ENCODE measurements at places on chromosomes 16 and 17.

DNA sequence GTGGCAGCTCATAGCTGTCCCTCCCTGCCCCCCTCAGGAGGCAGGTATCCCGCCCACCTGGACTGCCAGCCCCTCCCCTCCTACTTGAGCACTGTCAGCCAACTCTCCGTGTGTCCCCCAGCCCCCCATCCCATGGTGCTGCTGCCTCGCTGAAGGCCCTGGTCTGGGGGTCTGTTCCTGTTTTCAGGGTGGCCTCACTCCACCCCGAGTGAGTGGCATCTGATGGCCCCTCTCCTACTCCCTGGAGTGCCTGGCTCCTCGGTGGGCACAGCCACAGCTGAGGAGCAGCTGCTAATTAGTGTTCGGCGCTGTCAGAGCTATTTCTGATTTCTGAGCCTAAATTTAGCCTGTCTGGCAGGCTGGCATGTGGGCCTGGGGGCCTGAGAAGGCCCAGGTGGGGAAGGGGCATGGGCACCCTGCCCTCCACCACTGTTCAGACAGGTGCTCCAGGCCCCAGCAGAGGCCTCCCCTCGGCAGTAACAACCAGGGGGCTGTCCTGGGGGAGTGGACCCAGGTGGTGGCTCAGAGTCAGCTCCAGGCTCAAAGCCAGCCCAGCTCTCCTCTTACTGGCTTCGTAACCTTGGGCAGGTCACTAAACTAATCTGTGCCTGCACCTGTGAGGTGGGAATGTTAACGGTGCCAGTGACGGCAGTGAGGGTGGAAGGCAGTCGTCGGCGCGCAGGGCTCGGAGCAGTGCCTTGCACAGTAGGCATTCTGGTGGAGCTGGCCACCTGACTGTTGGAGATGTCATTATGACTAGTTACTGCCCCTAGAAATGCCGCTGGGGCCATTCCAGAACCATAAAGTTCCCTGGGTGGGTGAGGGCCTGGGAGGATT, 6.5 kb downstream of the FMNL1 start:
- DNase-seq: no peak

DNA sequence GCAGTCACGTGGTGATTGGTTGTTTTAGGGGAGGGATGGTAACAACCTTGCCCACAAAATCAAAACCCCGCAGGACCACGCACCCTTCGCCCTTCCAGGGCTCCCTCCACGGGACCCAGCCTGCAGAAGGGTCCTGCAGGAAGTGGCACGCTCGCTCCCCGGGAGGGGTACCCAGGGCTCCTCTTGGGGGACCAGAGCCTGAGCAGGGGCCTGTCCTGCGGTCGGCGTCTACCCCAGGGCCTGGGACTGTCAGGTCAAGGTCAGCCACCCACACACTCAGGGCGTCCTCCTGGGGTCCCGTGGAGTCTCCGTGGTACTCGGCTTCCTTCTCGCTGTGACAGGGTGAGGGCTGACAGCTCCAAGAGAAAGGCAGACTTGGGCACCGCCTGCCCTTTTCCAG, 33.9 kb downstream of the ZNF469 start:
- DNase-seq: no peak

GRCh38 chr17:50050431-50051032, 5.4 kb upstream of the ITGA3 start:
- no peak for DNase-seq

DNA sequence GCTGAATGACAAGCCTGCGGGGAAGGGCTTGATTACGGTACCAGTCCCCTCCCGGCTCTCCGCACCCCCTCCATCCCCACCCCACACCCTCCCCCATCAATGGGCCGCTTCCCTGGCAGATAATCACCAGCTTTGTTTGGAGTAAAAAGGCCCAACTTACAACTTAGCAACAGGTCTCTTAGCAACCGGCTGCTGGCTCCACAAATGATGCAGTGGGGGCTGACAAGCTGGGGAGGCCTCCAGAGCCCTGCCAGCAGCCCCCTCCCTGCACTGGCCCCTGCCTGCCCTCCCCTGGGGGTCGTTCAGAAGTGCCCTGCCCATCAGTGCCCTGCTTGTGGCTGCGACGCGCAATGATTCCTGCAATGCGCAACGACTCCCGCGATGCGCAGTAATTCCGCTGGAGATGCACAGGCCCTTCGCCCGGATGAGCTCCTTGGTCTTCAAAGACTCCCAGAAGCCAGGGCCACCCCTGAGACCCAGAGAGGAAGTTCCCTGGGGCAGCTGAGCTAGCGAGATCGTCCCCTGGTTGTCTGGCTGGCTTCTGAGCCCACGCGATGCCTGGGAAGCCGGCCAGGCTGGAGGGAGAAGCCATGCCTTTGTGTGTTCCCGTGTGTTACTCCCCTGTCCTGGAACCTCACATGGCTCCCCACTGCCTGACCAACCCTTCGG, 23.3 kb downstream of the CPNE2 start:
- DNase-seq: peak; percentile 25

GRCh38 chr16:17532338-17532995, 61.7 kb upstream of the XYLT1 start:
- no peak for DNase-seq

DNA sequence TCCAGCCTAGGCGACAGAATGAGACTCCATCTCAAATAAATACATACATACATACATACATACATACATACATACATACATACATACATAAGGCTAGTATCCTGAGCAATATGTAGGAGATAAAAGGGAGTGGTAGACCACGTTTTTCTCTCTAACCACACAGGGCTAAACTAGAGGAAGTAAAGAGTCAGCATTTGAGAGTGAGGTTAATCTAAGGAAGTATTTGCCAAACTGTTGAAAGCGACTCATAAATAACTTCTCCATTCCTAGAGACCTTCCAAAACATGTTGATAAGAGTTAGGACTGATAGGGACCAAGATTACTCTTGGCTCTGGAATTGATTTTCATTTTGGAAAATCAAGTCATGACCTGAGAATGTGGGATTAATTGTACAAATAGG, 68.9 kb downstream of the NEUROD2 start:
- DNase-seq: no peak

DNA sequence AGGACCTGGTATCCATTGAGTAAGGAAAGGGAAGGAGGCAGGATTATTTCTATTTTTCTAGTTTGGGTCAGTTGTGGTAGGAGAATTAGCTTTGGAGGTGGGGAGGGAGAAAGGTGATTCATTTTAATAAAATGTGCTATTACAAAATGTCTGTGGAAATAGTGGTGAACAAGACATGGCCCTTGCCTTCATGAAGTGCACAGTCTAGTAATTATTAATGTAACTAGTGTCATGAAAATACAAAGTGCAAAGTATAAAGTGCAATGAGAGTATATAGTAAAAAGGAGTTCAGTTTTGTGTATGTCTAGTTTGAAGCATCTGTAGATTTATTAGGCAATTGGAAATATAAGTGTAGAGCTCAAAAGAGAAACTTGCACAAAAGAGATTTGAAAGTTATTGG, 11.9 kb downstream of the NFATC3 start:
- no peak for DNase-seq

GRCh38 chr17:49696233-49696761, 11.5 kb downstream of the SLC35B1 start:
- no peak for DNase-seq
